ENCODE measurements at places on chromosomes 7 and 10.

- no peak for DNase-seq
These were observed 89.9 kb downstream of the CARD11 start for GRCh38 chr7:2953588-2954407.

- DNase-seq, result no peak
These were observed 27.2 kb upstream of the PAPSS2 start for GRCh38 chr10:87632454-87632853.

DNA sequence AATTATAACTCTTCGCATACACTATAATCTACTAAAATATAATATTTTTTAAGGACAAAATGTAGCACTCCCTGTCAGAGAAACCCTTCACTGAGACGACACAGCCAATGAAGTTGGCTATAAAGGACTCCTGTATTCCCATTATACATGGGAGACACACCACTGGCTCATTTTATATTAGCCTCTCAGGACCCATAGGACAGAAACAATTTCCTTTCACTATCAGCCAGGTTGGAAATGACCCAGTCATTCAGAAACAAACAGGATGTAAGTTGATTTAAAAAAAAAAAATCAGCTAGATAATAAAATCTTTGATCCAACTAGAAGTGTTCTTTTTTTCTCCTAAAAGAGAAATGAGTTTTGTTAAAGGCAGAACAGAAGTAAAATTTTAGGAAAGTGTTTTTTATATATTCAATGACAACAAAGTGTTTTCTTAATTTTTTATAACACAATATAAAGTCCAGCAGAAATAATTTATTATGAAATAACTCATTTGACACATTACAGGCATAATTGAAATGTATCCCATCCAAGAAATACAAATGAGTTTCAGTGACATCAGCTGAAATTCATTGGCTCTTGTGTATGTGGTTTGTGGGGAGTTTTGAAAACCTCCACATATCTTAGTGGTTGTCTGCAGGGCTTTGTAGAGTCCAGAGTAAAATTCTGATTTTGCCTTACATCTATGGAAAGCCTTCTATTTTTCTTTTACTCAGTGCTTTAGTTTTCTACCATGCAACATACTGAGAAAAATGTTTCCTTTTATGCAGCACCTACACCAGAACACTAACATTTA lies 64.1 kb downstream of the CTTNBP2 start:
- DNase-seq, result no peak

DNA sequence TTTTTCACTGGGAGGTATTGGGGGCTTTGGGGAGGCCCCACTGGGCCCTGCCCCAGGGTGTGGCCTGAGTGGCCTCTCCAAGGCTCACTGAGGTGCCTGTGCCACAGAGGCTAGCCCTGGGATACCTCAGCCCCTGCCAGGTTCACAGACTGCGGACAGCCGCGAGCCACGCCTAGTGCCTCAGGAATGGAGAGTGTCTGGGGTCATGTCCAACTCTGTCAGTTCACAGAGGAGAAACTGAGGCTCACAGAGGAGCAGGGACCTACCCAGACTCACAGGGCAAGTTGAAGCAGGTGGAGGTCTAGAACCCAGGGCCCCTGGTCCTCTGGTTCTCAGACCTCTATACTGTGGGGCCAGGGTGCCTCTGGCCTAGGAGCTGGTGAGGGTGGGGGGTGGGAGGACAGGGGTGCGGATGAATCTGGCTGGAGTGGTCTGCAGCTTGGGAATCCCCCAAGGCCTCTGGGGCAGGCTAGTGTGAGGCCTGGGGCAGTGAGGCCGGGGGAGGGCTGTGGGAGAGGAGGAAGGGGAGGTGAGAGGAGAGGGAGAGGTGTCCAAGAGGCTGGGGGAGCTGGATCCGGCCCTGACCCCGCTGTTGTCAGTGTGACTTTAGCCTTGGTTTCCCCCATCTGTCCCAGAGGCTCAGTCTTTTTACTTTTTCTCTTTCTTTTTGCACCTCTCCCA lies 20.0 kb downstream of the NEURL1 start:
- DNase-seq, result no peak

DNA sequence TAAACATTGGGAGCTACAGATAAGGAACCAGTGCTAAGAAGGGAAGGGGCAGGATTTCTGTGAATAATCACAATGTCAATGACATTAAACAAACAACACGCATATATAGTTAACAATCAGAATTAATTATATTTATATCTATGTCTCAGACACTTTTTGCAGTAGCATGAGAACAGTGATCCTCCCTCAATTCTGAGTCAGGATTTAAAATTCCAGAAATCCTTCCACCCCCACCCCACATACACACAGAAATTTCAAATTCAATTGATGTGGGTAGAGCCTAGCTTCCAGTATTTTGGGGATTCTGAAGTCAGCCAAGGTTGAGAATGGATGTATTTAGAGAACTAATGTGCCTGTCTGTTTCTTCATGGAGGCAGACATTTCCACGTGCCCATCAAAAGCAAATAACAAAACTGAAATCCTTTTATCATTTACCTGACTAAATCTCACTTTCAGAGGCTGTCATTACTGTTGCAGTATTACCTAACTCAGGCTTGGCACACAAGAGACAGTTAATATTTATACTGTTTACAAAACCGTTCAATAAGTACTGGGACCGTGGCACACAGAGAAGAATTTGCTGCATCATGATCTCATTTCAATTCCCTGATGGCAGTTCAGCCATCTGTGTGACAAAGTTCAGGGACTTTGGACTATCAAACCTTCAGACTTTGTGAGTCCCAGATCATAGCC lies 116.6 kb upstream of the PALS2 start:
- peak; percentile 20 for DNase-seq

GRCh38 chr10:68566351-68566750 lies 6.2 kb downstream of the TET1 start:
- DNase-seq, result no peak

- DNase-seq, result no peak
These were observed 440.4 kb downstream of the KIF20B start for GRCh38 chr10:90141791-90142190.

- DNase-seq, result peak; percentile 88
These were observed 23.6 kb downstream of the TSPAN15 start for GRCh38 chr10:69474742-69475432.

DNA sequence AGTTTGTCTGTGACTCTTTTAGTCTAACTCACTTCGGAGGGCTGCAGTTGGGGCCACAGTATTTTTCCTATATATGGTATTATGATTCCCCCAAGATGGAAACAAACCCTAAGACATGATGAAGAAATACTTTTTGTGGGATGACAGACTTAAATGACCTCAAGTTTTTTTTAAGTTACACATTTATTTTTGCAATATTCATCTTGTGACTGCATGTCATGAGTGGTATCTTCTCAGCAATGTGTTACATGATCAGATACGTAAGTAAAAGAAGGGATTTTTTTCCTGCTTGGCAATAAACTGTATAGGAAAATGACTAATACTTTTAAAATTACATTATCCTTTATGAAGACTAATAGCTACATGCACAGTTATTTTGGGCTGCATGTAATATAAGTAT lies 57.8 kb downstream of the OR13A1 start:
- no peak for DNase-seq

GRCh38 chr10:91700788-91701444 lies 68.0 kb upstream of the PPP1R3C start:
- DNase-seq, result peak; percentile 24

GRCh38 chr7:44969049-44969700 lies 9.6 kb downstream of the MYO1G start:
- no peak for DNase-seq

- DNase-seq, result no peak
These were observed 185.5 kb downstream of the EMX2 start for GRCh38 chr10:117728087-117728486.

DNA sequence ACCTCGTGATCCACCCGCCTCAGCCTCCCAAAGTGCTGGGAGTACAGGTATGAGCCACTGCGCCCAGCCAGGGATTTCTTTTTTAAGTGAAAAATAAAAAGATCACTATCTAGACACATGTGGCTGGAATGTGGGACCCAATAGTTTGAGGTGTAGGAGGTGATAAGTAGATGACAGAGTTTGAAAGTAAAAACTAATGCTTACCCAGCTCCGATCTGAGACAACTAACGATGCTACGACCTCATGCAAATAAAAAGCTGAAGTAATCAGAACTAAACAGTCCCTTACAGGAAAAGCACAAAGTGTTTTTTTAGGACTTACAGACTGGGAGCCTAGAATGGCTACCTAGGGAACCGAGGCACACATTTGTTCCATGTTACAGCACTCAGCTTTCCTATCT lies 23.0 kb downstream of the PCGF6 start:
- DNase-seq, result no peak

DNA sequence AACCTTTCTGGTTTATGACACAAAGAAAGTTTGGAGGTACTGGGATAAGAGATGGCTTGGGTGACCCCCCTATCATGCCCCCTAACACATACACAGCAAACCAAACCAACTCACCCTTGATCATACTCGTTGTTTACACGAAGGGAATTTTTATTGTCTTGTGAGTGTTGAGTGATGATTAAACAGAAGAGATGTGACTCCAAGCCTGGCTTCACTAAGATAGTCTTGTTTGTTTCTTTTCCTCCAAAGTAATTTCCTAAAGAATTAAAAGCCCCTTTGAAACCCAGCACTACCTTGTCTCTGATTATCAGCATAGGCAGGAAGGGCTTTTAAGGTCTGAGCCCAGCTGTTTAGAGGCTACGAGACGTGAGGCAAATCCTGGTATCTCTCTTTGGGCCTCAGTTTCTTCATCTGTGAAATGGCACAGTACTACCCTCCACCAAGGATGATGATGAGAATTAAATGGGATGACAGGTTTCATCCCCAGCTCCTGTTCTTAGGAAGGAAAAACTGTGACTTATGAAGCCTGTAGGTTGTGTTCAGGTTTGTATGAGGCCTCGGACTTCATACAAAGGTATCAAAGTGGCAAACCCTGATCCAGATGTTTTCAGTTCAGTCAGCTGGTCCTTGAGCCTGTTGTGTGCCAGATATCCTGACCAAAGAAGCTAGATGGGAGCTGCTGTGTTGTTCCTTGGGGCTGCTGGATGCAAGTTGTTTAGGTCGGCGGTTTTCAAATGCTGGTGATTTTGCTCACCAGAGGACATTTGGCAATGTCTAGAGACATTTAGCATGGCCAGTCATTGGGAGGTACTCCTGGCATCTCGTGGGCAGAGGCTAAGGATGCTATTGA lies 51.8 kb downstream of the TCF7L2 start:
- no peak for DNase-seq

DNA sequence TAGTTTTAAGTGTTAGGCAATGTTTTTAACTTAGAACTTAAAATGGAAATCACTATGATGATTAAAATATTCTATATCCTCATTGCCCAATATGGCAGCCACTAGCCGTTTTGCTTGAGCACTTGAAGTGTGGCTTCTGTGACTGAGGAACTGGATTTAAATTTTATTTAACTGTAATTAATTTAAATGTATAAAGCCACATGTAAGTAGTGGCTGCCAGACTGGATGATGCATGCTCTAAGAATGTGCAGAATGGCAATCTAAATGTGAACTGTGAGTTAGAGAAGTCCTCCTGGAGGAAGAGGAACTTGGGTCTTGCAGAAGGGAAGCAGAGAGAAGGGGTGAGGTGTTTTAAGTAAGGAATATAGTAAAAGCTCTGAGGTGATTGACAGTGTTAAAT lies 451.4 kb downstream of the SUGCT start:
- DNase-seq, result peak; percentile 74

DNA sequence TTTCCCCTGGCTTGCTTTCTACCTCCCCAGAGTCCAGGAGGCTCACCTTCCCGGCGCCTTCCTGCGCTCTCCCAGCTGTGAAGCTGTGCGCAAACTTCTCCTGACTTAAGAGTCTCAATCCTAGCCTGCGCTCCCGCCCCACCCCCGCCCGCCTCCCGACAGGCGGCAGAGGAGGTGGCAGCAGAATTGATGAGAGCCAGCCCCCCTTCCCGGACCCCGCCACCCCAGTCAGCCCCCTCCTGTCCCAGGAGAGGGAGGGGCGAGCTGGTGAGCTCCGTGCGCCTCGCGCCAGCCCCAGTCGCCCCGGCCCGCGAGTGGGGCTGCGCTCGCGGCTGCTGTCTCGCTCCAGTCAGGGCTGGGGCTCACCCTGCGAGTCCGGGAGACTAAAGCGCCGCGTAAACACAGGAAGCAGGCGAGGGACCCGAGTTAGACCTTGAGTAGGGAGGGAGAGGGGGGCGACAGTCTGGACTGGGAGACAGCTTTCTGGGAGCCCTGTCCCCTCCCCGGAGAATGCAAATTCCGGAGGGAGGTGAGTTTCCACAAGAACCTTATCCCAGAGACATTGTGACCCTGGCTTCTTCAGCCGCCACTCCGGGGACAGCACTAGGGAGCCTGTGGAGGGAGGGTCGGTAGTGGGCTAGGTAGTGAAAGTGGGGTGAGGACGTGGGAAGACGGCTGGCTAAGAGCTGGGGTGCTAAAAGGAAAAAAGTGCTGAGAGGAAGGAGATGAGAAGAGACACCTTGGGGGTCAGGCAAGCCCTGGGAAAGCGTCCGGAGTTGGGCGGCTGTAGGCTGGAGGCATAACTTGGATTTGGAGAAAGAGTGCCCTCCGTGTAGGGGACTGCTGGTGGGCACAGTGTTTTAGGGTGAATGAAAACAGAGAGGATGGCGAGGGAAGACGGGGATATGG lies at the start of gene CALCR:
TSS of gene CALCR (minus strand) at position 79 of the 909 bp plus-strand sequence. CDS start 87,743 bp downstream, outside the sequence.
- DNase-seq, result no peak

- no peak for DNase-seq
These were observed 4.6 kb downstream of the OAT start for GRCh38 chr10:124414076-124414475.

DNA sequence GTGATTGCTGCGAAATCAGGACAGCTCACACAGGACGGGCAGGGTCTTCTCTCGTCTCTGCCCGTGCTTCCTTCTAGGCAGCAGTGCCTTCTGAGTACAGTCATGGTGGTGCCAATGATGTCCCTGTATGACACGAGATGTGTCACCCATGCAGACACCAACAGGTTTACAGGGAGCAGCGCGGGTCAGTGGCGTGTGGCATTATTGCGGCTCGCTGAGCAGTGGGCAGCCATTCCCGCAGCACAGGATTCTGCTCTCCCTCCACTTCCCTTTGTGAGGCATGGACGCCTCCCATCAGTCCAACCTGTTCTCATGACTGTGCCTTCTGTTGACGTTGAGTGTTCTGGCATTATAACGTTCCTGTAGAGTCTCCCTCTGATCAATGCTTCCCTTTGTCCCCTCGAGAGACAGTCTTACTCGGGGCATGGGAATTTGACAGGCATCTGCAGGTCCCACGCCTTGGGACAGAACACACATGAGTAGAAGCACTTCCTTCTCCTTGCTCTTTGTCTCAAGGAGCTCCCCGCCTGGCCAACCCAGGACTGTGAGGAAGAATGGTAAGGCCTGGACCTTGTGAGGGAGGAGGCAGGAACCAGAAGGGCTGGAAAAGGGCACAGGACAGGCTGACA lies 219.5 kb downstream of the PAXIP1 start:
- no peak for DNase-seq

GRCh38 chr10:8568401-8568800 lies 513.9 kb downstream of the GATA3 start:
- DNase-seq, result no peak

GRCh38 chr10:70549962-70550458 lies 52.5 kb downstream of the PRF1 start:
- DNase-seq, result peak; percentile 19
